ENCODE measurements at places on chromosomes 11 and 22. TPM values are rescaled to one million over a fixed set of nuclear protein-coding genes. Genes with fewer than 3 reads are reported as not detected.

GRCh38 chr11:59193587-59194130 lies 19.1 kb downstream of the MPEG1 start:
- DNase-seq: no peak

- no peak for DNase-seq
Measured at GRCh38 chr11:117269856-117270255, 21.3 kb upstream of the BACE1-AS start.

DNA sequence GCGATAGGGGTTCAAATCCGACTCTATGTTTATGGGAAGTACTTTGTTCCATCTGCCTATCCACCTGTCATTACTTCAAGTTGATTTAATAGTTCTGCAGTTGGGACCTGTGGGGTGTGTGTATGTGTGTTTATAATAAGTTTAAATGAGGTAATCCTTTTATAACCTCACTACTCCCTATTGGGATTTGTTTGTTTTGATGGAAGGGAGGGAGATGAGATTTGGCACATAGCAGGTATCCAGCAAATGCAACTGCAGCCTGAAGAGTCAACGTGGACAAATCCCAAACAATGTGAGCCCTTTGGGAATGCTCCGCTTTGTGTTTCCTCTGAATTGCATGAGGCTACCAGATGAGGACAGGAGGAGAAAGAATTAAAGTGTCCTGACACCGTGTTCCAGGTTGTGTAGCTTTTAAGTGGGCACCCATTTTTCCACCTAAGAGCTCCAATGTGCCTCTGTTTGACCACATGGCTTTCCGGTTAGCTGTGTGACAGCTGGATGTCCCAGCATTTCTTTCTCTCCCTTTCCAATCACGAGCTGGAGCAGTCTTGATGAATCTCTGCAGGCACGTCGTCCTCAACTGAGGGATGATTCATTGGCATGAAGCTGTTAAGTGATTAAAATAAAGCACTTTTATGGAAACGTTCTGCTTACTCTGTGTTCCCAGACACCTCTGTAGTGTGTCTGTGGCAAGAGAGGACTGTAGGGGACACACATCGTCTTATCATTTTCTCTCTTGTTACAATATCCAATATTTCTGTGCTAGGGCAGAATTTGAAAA lies 610.7 kb downstream of the NTM start:
- no peak for DNase-seq

DNA sequence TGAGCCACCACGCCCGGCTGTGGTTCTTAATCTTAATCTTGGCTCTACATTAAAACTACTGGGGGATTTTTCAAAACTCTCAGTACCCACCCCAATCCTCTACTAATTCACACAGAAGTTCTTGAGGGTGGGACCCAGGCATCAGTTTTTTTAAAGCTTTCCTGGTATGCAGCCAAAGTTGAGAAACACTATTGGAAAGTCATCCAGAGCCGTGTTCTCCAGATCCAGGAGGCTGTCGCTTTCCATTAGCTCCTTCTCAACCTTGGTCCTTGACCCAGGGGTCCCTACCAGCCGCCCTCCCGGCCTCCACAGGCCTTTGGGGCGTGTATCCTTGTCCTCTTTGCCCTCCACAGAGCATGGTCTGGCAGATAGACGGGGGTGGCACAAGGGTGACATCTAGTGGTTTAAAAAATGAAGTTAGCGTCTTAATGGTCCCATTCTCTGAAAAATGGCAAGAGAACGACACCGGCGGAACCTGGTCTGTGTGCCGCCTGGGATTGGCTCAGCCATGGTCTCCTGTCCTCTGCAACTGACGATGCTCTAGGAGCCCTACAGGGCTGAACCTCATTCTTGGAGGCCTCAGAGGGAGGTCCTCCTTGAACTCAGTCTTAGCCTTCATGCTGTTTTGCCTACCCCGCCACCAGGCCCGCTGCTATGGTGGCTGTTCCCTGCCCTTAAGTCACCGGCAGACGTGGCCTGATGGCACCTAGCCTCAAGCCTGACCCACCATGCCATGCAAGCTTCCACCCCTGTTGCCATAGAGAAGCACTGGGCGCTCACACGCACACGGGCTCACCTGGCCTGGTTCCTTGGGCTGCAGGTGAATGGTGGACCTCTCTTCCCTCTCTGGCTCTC lies 152.0 kb upstream of the SYN3 start:
- no peak for DNase-seq

DNA sequence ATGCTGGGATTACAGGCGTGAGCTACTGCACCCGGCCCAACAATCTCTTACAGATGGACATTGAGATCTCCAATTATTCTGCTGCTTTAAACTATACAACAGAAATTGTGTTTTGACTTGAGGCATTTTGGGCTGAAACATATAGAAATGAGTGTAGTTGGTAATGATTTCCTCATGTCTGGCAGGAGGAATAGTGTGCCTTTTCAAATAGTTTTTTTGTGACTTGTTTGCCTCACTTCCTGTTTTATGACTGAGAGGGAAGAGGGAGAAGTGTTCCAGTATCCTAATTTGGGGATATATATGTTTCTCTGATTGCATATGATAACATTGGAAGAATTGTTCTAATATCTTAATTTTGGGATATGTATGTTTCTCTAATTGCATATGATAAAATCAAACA lies 40.2 kb downstream of the EP300 start:
- no peak for DNase-seq

GRCh38 chr11:107184986-107185385 lies 166.7 kb upstream of the GUCY1A2 start:
- no peak for DNase-seq

PKDREJ gene
- not detected for polyA plus RNA-seq

DNA sequence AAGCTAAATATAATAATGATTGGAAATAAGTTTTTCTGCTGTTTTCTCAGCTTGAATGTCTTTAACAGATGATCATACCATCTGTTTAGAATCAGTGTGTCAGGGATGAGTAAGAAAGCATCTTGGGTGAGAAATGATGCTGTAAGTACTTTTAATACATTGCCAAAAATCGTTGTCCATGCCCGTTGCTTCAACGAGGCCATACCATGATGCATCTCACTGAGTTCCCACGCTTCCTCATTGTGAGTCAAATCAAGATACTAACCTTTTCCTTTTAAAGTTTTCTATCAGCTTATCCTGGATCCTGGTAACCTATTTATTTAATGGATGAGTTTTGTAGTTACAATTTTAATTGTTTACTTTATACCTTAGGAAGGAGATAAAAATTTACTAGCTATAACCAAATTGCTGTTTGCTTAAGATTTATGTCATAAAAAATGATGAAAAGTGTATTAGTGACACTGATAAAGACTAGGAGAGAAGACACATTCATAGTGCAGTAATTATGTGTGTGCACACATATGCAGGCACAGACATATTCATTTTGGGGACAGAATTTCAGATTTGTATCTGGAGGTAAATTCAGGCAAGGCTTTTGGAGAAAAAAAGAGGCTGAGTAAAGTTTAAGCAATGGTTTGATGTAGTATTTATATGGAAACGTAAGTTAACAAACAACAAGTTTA lies 154.8 kb downstream of the UVRAG start:
- DNase-seq: no peak

IRAG1 gene
- polyA plus RNA-seq: not detected

SYT7 gene
- not detected for polyA plus RNA-seq

- DNase-seq: no peak
Measured at GRCh38 chr11:118263112-118263511, 985 bp downstream of the MPZL2 start.

- DNase-seq: peak; percentile 37
Measured at GRCh38 chr11:7892840-7893254, 38.2 kb downstream of the OR10A6 start.

DNA sequence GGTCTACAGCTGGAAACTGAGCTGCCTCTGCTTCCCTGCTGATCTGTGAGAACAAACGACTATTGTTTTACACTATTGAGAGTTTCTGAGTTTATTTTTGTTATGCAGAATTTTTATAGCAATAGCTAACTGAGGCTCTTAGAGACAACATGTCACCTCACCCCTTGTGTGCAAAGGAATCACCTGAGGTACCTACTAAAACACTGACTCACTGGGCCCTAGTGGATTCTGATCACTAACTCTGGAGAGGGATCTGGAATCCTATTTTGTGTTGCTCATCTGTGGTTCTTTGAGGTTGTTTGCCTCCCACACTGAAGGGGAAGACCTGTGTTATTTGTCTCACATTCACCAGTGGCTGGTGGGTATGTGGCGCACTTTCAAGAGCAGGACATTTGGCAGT lies 13.4 kb upstream of the B3GAT1 start:
- no peak for DNase-seq

Data from CD4-positive, alpha-beta memory T cell (primary cell).